A549 treated with CORT108297 at 1 μM for 4 hours (cell line): ENCODE measurements at places on chromosomes 11 and 22. TPM values are rescaled to one million over a fixed set of nuclear protein-coding genes. Genes with fewer than 3 reads are reported as not detected.

PGR gene
- not detected in 5 replicates for total RNA-seq

NAALADL1 gene
- 0.03 TPM in 1 of 5 replicates, not detected in the others for total RNA-seq

OR5P2 gene
- total RNA-seq: not detected in 5 replicates

KCNE3 gene
- total RNA-seq: 0.05 TPM in 1 of 5 replicates, not detected in the others

CASP1 gene
- 0.13 to 0.52 TPM (median 0.32 TPM) in 4 of 5 replicates, not detected in the other for total RNA-seq

P4HA3 gene
- 32.7 to 58.9 TPM (median 45.2 TPM) in 5 replicates for total RNA-seq

IGLL5 gene
- not detected in 5 replicates for total RNA-seq

PGA4 gene
- total RNA-seq: 0.06 TPM in 1 of 5 replicates, not detected in the others

ZBTB3 gene
- 1.1 to 1.9 TPM (median 1.6 TPM) in 5 replicates for total RNA-seq
